ENCODE measurements at places on chromosomes 12 and 14.

DNA sequence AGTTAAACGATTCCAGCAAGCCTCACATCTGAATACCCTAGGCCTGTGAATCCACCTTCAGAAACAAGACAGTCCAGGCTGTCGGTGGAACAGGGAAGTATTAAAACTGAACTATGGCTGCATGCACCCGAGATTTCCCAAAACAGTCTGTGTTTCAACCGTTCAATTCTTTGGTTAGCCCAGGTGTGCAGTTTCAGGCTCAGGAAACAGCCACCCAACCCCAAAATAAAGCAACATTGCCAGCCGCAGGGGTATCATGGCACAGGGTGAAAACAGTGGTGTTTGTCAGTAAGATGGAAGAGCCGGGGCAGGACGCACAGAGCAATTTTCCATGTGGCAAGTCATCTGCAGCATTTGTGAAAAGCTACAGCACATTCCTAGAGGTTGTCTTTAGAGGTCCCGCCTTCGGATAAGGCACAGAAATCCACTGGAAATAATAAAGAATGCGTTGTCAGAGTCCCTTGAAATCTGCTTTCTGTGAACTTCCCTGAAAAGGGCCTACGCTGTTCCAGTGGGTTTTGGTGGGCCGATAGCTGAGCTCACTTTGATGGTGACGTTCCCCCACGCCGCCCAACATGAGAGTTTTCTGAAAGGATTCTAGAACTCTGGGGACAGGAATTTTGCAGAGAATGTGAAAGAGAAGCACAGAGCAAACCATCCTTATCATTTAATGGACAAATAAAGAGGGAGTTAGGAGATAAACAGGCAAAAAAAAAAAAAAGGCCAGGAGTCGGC is 84.9 kb downstream of the BCL11B start:
- H3K36me3 ChIP-seq: no peaks in the 10 kb centered on the region
- no peak overlapping the region for H3K27ac ChIP-seq
- H3K4me1 ChIP-seq: no peaks in the 10 kb centered on the region

DNA sequence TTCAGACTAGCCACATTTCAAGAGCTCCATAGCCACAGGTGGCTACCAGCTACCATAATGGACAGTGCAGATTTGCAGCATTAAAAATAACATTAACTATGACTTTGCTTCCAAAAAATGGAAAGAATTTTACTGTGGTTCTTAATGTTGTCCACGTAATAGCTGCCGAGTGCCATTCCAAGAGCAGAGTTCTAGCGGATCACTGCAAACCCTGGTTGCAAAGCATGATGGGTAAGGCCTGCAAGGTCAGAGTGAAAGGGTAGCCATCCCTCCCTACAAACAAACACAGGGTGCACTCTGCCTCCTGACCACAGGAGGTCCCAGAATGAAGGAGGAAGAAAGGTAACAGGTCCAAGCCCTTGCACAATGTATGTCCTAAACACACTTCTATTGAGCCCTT is 157.6 kb downstream of the DPF3 start:
- peaks cover 12% of the 10 kb centered on the region for H3K4me1 ChIP-seq
- peak; percentile 83 for DNase-seq
- peaks cover 5% of the 10 kb centered on the region for H3K36me3 ChIP-seq
- H3K27ac ChIP-seq: no peak overlapping the region
- no peaks in the 10 kb centered on the region for H3K27me3 ChIP-seq

GRCh38 chr14:66503532-66503931 is 4.4 kb upstream of the GPHN start:
- DNase-seq: peak; percentile 28
- no peak overlapping the region for H3K4me3 ChIP-seq
- no peaks in the 10 kb centered on the region for H3K27me3 ChIP-seq

DNA sequence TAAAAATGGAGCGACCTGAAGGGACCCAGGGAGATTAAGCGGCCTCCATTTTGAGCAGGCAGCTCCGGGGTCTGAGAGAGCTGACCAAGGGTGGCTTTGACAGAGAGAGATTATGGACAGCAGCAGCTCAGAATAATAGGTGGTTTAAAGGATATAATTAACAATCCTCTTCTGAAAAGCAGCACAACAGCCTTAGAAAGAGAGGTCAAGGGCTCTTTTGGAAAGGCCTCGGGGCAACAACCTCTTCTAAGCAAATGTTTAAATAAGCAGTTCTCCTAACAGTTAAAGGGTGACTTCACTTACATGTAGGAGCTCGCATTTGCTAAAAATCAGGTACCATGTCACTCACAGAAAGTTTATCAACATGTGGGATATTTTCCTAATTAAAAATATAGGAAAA is 87.2 kb upstream of the FRMD6 start:
- no peaks in the 10 kb centered on the region for H3K36me3 ChIP-seq
- DNase-seq: no peak
- H3K27ac ChIP-seq: no peak overlapping the region
- no peak overlapping the region for H3K4me3 ChIP-seq
- H3K4me1 ChIP-seq: peaks cover 21% of the 10 kb centered on the region
- H3K27me3 ChIP-seq: no peaks in the 10 kb centered on the region

DNA sequence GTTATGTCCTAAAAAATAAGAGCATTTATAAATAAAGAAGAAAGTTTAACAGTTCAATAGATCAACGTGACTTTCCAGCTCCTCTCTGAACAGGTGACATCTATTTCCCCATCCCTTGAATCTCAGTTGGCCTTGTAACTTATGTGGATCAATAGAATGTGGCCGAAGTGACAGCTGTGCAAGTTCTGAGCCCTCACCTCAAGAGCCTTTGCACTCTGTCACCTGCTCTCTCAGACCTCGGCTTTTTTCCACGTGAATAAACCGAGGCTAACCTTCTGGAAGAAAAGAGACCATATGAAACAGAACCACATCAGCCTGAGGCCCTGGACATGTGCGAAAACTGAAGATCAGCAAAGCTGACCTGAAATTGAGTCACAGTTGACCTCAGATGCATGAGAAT is 253.0 kb downstream of the DAD1 start:
- no peaks in the 10 kb centered on the region for H3K27me3 ChIP-seq
- H3K4me3 ChIP-seq: no peak overlapping the region
- H3K4me1 ChIP-seq: no peaks in the 10 kb centered on the region
- no peaks in the 10 kb centered on the region for H3K36me3 ChIP-seq
- H3K27ac ChIP-seq: no peak overlapping the region
- no peak for DNase-seq

GRCh38 chr12:55718015-55718414 is 2.2 kb downstream of the BLOC1S1 start:
- H3K27me3 ChIP-seq: no peaks in the 10 kb centered on the region
- DNase-seq: no peak
- no peak overlapping the region for H3K4me3 ChIP-seq
- peak overlapping the region; percentile 38 for H3K27ac ChIP-seq
- peaks cover 39% of the 10 kb centered on the region for H3K4me1 ChIP-seq

Measured in IMR-90 (cell line).